ENCODE measurements at places on chromosomes 1 and 21.

DNA sequence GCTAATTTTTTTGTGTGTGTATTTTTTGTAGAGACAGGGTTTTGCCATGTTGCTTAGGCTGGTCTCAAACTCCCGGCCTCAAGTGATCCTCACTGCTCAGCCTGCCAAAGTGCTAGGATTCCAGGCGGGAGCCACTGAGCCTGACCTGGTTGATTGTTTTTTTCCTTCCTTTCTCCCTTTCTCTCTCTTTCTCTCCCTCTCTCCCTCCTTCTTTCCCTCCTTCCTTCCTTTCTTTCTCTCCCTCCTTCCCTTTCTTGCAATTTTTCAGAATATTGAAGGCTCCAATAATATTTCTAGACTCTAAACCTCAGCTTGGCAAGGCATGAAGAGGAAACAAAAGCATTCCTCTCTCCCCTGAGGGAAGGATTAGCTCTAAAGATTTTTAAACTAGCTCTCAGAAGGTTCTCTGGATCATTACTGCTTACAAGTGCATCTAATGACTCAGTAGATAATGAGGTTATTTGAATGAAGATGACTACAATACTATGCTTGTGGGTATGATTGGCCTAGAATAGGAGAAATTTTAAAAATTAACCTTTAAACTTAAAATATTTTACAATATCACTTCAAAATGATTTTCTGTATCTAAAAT is 68.5 kb upstream of the GADD45A start:
- DNase-seq = no peak

DNA sequence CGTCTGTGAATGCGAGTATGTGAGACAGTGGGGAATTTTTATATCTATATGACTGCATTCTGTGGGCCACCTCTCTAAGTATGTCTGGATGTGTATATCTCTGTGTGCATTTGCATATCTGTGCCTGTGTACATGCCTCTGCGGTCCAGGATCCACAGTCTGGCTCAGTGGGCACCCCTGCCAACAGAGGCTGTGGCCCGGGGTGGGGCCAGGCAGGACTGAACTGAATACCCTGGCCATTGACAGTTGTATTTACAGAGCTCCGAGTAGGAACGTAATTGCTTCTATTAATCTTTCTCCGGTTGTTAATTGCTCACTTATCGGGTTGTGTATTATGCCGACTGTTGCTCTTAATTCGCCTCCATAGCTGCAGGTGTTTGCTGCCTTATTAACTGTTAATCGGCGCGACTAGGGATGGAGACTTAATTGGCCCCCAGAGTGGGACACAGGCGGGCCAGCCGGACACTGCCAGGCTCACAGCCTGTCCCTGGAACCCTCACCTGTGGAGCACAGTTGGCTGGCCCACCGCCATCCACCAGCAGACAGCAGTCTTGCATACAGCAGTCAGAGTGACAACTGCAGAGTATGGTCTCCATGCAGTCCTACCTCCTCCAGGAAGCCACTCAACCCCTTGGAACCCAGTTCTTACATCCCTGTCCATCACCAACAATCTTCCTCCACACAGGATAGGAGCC is 22.4 kb upstream of the ADGRB2 start:
- no peak for DNase-seq

- DNase-seq = no peak
Measured at GRCh38 chr1:177311111-177311510, 140.4 kb downstream of the BRINP2 start.

- no peak for DNase-seq
Measured at GRCh38 chr1:100585786-100586185, 47.8 kb downstream of the GPR88 start.

DNA sequence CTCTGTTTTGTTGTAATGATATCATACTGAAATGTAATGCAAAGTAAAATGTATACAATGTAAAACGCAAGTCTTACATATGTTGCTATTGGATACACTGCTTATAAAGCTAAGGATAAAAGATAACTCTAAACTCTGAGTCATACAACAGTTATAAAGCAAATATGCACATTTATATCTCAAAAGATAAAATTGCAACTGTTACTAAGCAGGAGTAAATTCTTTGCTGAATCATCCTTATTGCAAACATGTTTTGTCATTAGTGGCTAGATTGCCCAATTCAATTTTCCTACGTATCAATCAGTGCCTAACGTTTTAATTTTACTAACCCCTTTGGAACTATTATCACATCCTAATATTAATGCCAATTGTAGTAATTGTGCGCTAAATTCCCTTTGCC is 762.9 kb downstream of the LTN1 start:
- no peak for DNase-seq

GRCh38 chr1:61157468-61157987 is 75.2 kb downstream of the NFIA start:
- no peak for DNase-seq

DNA sequence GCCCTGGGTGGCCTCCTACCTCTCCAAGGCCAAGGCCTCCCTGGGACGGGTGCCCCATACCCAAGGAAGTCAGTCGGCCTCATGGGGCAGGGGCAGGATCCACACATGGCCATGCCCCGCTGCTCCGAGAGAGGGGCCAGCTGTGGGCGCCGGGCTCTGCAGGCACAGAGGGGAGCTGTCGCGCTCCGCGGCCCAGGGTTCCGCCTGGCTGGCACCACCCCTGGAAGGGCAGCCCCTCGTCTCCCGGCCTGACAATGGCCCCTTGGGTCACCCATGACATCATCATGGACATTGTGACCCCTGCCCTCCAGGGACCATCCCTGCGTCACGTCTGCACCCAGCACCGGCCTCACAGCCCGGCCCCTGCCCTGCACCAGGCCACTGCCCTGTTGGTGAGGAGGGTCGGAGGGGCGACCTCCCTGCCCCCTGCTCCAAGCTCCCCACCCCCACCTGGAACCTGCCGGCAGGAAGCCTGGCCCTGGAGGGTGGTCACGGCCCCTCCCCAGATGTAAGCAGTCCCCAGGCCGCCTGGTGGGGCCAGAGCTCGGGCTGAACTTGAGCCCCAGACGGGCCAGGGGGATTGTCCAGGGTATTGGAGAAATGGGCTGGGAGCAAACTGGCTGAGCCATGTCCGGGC is 5.8 kb downstream of the TTLL10 start:
- DNase-seq = no peak

DNA sequence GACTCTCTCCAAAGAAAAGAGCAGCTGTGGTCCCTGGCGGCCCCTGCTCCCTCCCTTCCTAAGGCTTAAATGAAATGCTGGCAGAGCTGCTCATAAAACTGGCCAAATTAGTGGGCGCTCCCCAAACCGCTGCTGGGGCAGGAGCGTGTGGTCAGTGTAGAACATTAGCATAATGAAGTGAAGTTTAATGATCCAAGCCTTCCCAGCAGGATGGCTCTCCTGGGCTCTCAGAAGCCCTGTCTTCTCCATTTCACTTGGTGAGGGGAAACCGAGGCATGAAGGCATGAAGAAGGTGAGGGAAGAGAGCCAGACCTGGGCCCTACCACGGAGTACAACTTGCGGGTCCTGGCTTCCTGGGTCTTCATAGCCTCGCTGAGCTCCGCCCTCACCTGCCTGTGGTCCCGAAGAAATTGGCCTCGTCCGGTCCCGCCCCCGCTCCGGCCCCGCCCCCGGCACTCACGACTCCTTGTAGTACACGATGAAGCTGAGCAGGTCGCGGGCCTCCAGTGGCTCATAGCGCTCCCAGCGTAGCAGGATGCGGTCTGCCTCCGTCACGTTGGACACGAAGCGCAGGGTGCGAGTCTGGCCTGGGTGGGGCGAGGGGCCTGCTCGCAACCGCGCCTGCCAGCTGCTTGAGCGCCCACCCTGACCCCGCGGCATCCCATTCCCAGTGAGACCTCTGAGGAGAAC is 10.3 kb downstream of the INSRR start:
- no peak for DNase-seq

- no peak for DNase-seq
Measured at GRCh38 chr1:9202240-9202870, 32.2 kb upstream of the H6PD start.

DNA sequence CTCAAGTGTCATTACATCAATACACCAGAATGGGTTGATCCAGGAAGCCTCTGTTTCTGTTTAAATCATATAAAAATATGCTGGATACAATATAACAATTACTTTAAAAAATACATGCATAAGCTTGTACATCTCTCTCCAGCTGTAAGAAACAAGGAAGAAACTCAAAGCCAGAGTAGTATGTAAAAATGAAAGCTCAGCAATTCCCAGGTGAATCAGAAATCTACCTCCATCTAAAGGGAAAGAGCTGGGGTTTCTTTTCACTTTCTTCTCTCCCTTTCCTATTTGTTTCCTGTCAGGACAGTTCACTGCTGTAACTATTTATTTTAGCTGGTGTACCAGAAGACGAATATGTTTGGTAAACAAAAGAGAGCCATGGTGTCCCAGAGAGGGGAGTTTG is 301.0 kb upstream of the C1orf87 start:
- DNase-seq = no peak

- no peak for DNase-seq
Measured at GRCh38 chr1:17908945-17909344, 153.8 kb downstream of the ACTL8 start.

DNA sequence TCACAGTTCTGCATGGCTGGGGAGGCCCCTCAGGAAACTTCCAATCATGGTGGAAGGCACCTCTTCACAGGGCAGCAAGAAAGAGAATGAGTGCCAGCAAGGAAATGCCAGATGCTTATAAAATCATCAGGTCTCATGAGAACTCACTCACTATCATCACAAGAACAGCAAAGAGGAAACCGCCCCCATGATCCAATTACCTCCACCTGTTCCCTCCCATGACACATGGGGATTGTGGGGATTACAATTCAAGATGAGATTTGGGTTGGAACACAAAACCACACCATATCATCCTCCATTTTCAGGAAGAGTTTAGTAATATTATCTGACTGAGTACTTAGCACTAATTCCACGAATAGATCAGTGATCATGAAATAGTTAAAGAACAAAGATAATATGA is 244.2 kb downstream of the LMO4 start:
- no peak for DNase-seq

GRCh38 chr1:192363177-192363576 is 46.4 kb downstream of the RGS21 start:
- no peak for DNase-seq

GRCh38 chr1:70906800-70907199 is 140.8 kb downstream of the PTGER3 start:
- no peak for DNase-seq

DNA sequence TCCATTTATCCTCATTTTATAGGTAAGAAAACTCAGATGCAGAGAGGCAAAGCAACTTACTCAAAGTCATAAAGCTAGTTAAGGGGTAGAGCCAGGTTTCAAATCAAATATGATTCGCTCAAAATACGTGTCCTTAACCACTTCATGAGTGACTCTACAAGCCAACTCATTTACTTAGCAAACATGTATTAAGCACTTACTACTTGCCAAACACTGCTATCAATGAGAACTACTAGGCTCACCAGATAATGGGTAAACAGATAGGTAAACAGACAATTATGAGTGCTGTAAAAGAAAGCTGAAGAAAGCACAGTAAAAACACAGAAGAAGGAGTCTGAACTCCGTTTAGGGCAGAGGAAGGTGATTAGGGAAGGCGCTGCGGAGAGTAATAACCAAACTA is 65.9 kb downstream of the WDR64 start:
- no peak for DNase-seq

- no peak for DNase-seq
Measured at GRCh38 chr1:103283841-103284669, 175.7 kb upstream of the COL11A1 start.

GRCh38 chr1:32706491-32706890 is 3.9 kb upstream of the SYNC start:
- no peak for DNase-seq

DNA sequence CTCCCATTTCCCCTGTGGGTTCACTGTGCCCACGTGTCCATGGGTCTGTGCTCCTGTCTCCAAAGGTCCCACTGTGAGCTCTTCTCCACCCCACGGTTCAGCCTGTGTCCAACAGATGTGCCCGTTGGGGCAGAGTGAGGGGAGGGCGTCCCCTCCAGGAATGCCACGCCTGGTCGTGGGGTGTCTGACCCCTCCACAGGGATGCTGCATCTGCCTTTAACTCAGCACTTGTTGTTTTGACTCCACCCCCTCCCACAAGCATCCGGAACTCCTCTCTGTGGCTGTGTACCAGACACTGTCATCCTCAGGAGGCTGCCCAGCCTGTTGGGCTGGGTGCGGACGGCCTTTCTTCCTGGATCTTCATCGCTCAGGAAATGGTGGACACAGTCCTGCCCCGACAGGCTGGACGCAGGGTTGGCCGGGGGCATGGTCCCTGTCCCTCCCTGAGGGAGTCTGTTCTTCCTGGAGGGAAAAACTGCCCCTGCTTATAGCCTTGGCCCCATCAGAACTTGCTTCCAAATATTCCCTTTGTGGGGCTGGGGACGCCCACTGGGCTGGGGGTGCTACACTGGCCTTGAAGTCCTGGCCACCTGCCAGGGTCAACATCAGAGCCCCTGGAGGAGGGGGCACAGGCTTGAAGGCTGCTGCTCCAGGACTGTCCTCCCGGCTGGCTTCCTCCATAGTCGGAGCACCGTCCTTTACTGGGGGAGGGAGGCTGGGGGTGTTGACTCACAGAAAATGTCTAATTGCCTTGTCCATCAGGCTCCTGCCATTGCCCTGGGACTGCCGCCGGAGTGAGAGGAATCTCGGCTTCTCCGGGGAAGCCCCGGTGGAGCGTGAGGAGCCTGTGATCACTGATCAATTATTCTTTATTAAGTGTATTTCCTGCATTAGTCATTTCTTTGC is 182.0 kb upstream of the C1orf174 start:
- DNase-seq = no peak

DNA sequence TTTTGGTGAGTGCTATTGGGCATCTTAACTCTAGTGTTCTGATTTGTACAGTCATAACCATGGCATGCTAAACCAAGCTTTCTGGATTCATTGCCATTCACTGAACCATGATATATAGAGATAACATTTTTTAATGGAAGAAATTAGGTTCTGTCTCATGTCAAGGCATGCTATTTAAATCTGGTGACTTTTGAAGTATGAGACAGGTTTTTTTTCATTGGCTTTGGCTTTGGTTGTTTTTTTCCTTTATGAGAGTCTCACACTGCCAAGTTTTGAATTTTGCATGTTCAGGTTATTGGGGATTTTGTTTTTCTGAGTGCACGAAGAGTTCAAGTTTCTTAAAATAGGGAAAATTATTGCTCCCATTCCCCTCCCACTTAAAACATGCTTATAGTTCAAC is 141.3 kb upstream of the ADAMTS5 start:
- DNase-seq = no peak

DNA sequence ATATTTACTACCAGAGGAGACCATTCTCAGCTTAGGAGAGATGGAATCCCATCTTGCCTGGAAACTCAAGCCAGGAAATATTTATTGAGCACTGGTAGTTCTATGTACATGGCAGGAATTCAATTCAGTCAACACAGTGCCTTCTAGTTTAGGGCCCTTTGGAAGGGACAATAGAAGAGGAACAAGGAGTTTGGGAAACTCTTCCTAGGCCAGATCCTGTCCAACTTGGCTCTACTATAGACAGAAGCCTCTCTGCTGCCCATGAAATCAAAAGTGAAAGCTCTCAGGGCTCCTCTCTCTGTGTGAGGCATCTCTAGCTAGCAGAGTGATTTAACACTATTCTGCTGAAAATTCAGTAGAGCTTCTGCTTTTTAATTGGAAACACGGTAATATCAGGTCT is 244.6 kb upstream of the MAP1LC3C start:
- no peak for DNase-seq
